ENCODE measurements at places on chromosomes 5 and 9.

DNA sequence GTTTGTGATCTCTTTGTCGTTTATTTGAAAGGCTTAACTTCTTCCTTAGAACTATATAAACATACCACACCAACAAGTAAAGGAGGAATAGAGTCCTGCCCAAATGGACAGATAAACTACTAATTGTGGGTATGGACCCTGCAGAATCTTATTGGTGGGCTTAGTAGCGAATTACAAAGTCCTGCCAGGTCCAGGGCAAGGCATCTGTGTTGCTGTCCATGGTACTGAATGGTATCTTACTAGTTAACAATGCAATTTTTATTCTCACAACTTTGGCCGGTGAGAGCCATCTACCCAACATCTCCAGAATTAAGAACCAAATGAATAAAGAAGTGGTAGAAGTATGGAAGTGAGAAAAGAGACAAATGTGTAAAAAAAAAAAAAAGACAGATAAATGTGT, 1782.4 kb upstream of the WWC1 start:
- DNase-seq: no peak

DNA sequence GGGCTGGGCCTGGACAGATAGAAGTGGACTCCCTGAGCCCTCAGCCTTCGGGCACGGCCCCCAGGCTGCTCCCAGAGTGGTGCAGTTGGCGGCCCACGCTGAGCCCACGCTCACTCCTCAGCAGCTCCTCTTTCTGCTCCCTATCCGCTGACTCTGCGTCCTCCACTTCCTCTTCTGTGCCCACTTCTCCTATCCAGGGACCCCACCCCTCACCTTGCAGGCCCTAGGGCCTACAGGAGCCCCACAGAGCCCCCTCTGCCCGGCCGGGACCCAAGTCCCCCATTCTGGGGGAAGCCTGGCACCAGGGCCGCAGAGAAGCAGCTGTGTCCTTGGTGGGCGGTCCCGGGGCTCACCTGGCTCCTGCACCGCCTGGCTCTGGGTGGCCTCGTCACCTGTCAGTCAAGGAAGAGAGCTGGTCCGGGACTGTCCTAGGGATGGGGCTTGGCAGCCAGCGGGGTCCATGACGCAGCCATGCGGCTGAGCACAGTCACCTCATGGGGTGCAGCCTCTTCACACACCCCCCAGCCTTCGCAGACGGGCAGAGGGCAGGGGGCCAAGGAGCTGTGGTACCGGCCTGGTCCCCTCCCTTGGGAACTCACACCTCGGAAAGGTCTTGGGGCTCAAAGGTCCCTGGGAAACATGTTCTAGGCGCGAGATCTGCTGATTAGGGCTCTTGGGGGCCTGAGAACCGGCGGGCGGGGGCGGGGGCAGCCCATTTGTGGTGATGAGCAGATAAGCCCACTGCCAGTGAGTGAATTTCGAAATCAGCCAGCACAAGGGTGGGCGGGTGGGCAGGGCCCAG, 5.4 kb upstream of the NRARP start:
- DNase-seq: no peak

- DNase-seq: no peak
Measured at GRCh38 chr9:37229882-37230482, 109.6 kb downstream of the ZCCHC7 start.

DNA sequence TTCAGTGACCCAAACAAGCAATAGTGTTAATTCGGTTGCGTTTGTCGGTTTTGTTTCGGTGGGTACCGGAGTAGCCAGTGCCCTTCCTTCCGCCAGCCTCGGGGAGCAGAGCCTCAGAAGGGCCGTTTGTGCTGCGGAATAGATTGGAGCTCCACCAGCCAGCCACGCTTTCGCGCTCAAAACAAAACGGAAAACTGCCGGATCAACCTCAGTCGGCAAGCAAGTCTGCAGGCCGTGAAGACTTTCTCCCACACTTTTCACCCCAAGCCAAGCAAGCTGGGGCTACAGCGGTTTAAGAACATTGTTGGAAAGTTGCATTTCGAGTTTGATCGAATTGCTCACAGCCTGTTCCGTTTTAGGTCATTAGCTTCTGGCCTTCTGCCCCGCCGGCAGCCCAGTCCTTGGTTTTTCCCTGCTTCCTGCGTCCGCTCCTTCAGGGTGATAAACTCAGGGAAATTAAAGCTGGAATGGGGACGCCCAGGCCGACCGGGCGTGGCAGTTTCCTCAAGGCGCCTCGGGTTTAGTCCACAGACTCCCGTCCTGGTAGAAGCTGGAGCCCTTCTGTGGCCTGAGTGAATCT, 803 bp upstream of the CCNO start:
- DNase-seq: peak; percentile 26

DNA sequence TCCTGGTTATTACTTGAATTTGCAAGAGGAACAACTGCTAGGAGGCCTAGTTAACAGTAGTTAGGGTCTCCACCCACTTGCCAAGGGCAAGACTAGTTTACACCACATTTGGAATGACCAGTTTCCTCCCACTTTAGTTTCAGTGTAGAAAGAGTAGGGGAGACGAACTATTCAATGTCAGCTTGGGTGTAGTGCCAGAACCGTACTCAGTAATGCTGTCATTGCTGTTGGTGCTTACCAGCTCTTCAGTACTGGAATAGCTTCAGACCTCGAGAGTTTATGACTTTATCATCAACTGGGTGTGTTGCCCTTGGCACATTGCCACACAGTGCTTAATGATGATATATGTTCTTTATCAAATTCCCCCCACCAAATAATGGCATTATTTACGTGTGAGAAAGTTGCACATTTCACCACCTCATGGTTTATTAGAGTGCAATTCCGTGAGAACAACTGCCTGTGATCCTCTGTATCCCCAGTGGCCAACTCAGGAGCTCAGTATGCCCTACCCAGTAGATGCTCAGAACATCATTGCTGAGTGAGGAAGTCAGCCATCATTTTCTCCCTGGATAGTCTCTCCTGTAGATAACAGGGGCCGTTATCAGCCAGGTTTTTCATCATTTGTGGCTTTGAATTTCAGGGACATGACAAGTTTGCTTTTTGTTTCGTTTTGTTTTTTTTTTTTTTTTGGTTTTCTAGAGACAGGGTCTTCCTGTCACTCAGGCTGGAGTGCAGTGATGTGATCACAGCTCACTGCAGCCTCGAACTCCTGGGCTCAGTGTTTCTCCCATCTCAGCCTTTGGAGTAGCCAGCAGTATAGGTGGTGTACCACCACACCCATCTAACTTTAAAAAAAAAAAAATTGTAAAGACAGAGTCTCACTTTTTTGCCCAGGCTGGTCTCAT, 67.3 kb downstream of the DOCK8 start:
- DNase-seq: no peak

DNA sequence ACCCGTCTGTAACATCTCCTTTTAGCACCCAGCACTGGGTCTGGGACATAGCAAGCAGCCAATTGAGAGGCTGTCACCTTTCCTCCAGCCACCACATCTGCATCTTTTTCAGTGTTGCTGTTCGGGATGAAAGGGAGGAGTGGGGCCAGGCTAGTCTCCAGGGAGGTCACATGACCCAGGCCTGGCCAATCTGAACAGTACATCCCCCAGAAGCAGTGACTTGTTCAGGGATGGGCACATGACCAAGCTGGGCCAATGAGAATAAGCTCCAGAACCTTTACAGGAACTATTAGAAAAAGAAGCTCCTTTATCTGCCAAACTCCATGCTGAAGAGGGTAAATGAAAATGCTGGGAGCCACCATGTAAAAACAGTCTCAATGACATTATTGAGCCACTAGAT, 359.0 kb downstream of the SLIT3 start:
- no peak for DNase-seq

DNA sequence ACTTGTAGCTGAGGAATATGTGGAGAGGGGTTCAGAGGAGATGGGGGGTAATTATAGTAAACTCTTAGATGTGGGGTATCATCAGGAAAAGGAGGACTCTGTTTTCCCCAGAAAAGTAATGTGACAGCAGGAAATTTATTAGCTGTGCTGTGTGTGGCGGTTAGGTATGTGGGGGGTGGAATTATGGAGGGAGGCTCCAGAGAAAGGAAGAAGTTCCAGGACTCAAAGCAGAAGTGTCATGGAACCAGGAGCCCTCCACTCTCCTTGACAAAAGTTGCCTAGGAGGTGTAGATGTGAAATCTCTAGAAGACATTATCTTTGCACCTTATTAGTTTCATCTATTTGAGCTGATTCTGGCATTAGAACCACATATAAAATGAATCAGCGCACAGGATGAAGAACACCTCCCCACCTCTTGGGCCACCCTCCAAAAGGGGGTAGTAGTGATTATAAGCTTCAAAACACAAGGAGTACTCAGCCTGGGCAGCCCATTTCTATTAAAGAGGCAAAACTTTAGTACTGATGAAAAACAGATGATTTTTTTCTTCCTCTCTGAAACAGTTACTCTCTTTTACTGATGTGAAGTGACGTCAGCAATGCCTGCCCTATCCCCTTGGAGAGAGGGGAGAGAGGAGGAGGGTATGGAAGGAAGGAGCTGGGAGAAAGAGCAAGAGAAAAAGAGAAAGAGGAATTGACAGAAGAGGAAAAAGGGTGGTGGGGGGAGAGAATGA, 18.2 kb downstream of the NR2F1 start:
- no peak for DNase-seq

GRCh38 chr5:67660149-67660548, 463.6 kb upstream of the CD180 start:
- no peak for DNase-seq

- no peak for DNase-seq
Measured at GRCh38 chr5:139141446-139142204, 56.5 kb downstream of the SIL1 start.

- no peak for DNase-seq
Measured at GRCh38 chr9:115980054-115980453, 173.5 kb upstream of the PAPPA start.

GRCh38 chr9:121222524-121223171, 21.0 kb upstream of the RAB14 start:
- DNase-seq: peak; percentile 71

GRCh38 chr9:112858625-112859147, 32.0 kb downstream of the SLC46A2 start:
- DNase-seq: no peak

DNA sequence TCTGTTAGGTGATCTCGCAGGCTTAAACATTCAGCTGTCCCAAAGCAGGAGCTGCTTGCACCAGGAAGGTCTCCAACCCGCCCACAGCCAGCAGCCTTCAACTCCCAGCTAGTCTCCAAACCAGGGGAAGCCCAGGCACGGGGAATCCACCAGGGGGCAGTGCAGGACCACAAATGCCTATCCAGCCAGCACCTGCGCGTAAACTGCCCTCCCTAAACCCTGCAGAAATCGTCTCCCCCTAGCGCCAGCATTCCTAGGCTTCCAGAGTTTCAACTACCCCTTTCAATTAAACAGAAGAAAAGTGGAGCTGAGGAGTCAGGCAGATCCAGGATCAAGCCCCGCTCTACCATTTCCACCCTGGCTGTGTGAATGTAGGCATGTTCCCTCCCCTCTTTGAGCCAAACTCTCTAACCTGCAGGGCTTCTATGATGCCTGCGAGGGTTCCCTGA, 72.0 kb downstream of the HRH2 start:
- DNase-seq: peak; percentile 77

DNA sequence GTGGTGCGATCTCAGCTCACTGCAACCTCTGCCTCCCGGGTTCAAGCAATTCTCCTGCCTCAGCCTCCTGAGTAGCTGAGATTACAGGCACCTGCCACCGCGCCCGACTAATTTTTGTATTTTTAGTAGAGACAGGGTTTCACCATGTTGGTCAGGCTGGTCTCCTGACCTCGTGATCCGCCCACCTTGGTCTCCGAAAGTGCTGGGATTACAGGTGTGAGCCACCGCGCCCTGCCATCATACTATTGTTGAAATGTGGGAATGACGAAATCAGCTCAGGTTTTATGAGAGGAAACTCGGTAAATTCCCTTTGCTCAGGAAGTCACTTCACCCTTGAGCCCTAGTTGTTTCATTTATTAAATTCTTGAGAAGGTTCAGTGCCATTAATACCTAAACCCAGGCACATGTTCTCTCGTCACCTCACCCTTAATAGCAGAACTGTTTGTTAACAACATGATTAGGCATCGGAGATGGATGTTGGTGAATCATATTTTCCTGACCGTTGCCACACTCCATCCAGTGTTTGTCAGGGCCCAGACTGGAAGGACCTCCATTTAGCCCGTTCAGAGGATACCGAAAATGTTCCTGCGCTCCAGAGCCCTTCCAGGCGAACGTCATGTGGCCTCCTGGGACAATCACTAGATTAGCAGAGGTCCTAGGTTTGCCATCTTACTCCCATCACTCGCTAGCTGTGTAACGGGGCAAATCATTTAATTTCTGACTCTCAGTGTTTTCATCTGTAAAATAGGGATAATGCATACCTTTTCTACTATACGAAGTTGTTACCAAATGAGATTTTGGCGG, 20.0 kb upstream of the CREBRF start:
- no peak for DNase-seq

- no peak for DNase-seq
Measured at GRCh38 chr9:136808806-136809158, 1.0 kb downstream of the RABL6 start.

- no peak for DNase-seq
Measured at GRCh38 chr9:133728856-133729616, 9.1 kb downstream of the SARDH start.

GRCh38 chr5:116576053-116576713, 1.6 kb upstream of the SEMA6A start:
- no peak for DNase-seq

GRCh38 chr9:97319395-97319794, 11.9 kb downstream of the CCDC180 start:
- no peak for DNase-seq

DNA sequence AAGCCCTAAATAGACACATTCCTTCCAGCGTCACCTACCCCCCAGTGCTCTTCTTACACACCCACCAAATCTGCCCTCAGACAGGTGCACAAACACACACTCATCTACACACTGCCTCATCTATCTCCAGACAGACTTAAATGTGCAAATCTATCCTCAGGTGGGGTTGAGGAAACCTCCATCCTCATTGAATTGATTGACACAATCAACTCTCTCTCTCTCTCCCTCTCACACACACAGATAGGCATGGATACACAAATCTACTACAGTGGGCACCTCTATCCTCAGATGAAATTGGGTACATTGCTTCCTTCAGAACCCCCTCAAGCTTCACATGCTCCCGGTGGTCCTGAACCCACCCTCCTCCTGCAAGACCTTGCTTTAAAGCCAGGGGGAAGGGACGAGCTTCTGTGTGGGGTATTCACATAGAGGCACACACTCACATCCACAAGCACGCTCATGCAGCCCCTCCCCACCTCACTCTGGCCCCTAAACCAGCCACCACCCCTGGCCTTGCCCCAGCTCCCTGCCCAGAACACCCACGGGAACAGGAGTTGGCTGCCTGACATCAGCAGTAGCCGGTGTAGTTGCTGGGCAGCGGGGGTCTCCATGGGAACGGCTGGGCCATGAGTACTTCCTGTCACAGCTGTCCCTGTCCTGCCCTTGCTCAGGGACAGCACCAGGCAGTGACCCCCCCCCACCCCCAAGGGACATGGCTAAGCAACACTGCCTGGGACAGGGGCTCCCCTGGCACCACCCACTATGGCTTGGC, 22.8 kb downstream of the PCDH1 start:
- peak; percentile 69 for DNase-seq

DNA sequence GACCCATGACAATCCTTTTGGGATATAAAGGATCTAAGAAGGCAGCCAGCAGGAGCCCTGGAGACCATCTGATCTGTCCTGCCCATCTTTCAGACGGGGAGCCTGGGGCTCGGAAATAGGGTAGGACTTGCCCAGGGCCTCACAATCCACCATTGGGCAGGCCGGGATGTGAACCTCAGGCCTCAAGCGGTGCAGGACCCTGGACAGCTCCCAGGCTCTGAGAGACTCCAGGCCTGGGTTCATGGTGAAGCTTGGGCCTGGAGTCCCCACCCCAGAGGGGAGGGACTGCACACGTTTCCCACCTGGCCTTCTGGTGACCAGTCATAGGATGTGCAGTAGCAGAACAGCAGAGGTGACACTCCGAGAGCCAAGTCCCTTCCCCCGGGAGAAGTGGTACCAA, 36.6 kb upstream of the RAPGEF1 start:
- no peak for DNase-seq

All from NCI-H2029 (cell line).